Activated T-cell treated with anti-CD3 and anti-CD28 coated beads, Interleukin-2, amount 50 U/mL, for 72 hours (primary cell): ENCODE measurements at places on chromosomes 1 and 21.

GRCh38 chr1:157442065-157442464 lies 110.2 kb downstream of the FCRL5 start:
- no peak overlapping the region for H3K27ac ChIP-seq
- H3K4me3 ChIP-seq = no peak overlapping the region
- H3K36me3 ChIP-seq = no peaks in the 10 kb centered on the region
- DNase-seq = no peak
- H3K4me1 ChIP-seq = no peaks in the 10 kb centered on the region

GRCh38 chr1:206430031-206430983 lies 40.0 kb upstream of the IKBKE start:
- peaks cover 10% of the 10 kb centered on the region for H3K4me1 ChIP-seq
- H3K4me3 ChIP-seq = no peak overlapping the region
- no peaks in the 10 kb centered on the region for H3K27me3 ChIP-seq
- peaks cover 4% of the 10 kb centered on the region for H3K36me3 ChIP-seq
- no peak for DNase-seq
- no peak overlapping the region for H3K27ac ChIP-seq

- H3K27ac ChIP-seq = no peak overlapping the region
- H3K4me1 ChIP-seq = peaks cover 7% of the 10 kb centered on the region
- DNase-seq = peak; percentile 36
- peaks cover 2% of the 10 kb centered on the region for H3K36me3 ChIP-seq
- peak overlapping the region; percentile 93 for H3K4me3 ChIP-seq
Observed at GRCh38 chr1:31413405-31414001, 490 bp downstream of the SERINC2 start.

DNA sequence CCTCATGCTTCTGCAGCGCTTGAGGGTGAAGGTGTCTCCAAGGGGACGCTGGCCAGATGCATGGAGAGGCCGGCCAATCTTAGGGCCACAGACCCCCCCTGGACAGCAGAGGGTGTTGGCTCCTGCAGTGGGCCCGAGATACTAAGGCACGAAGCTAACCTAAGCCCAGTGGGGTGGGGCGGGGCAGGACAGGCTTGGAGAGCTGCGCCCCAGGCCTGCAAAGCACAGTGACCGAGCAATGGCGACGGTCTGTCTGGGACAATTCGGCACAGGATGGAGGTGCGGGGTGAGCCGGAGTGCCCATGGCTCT lies 1.3 kb downstream of the FNDC10 start:
- no peak overlapping the region for H3K27ac ChIP-seq
- H3K27me3 ChIP-seq = no peaks in the 10 kb centered on the region
- DNase-seq = no peak

DNA sequence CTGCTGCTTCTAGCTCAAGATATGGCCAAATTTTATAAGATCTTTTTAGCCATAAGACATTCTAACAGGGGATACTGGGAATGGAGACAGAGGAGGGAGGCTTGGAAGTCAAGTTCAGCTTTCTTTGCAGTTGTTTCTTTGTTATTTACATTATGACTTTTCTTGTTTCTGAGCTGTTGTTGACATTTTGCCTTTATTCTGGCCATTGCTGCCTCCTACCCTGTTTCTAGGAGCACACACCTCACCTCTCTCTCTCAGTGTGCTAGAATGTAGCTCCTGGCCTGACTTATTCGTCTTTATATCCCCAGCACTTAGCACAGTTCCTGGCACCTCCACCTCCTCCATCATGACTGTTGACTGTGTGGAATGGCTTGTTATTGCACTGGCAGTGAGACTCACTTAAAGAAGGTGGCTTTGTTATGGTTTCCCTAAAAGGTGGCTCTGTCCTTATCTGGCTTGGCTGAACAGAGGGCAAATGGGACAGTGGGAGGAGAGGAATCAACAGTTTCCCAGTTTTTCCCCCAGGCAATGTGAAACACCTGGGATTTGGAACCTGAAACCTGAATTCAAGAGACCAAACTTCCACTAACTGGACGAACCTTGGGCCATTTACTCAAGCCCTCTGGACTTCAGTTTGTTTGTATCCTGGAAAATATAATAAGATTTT lies 76.1 kb upstream of the PPP2R5A start:
- no peak overlapping the region for H3K4me3 ChIP-seq
- H3K36me3 ChIP-seq = no peaks in the 10 kb centered on the region
- DNase-seq = no peak
- H3K27me3 ChIP-seq = no peaks in the 10 kb centered on the region

DNA sequence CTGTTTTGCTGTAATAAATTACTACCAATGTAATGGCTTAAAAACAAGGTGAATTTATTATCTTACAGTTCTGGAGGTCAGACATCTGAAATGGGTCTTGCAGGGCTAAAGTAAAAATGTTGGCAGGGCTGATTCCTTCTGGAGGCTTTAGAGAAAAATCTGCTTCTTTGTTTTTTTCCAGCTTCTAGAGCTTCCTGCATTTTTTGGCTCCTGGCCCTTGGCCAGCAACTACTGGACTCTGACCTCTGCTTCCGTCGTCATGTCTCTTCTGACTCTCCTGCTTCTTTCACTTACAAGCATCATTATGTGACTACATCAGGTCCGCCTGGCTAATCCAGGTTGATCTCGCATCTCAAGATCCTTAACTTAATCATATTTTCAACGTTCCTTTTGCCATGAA lies 350.9 kb downstream of the S1PR1 start:
- H3K36me3 ChIP-seq = no peaks in the 10 kb centered on the region
- DNase-seq = no peak
- no peak overlapping the region for H3K27ac ChIP-seq
- peaks cover 15% of the 10 kb centered on the region for H3K27me3 ChIP-seq
- H3K4me1 ChIP-seq = no peaks in the 10 kb centered on the region
